ENCODE measurements at places on chromosomes 2 and 18.
A peak's percentile ranks its signal among the peaks of the same experiment; 100 is the strongest.

GRCh38 chr2:43323857-43324256 is 97.5 kb upstream of the ZFP36L2 start:
- DNase-seq = no peak

- DNase-seq = no peak
These were observed 223.4 kb upstream of the RND3 start for GRCh38 chr2:150710916-150711315.

DNA sequence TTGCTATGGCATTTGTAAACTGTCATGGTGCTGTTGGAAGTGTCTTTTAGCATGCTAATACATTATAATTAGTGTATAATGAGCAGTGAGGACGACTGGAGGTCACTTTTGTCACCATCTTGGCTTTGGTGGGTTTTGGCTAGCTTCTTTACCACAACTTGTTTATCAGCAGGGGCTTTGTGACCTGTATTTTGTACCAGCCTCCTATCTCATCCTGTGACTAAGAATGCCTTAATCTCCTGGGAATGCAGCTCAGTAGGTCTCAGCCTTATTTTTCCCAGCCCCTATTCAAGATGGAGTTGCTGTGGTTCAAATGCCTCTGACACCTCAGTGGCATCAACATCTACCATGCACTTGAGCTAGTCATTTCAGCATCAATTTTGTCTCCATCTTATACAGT is 29.7 kb downstream of the LYPD6 start:
- no peak for DNase-seq

GRCh38 chr18:75546964-75547363 is 119.5 kb upstream of the SMIM21 start:
- DNase-seq = no peak

DNA sequence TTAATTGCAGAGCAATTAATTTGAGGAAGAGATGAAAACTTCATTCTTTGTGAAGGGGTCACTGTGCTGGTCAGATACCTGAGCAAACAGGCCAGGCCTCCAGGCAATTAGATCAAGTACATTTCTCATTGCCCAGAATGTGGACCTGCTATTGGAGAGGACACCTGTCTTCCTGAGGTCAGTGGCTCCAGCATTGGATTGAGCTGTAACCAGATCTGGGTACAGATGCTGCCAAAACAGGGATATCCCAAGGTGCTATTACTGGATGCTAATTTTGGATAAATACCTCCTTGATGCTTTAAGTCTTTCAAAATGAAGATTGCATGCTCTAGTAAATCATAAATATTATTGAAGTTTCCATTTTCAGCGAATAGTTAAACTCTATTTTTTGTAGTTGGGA is 131.5 kb downstream of the FAM161A start:
- no peak for DNase-seq

DNA sequence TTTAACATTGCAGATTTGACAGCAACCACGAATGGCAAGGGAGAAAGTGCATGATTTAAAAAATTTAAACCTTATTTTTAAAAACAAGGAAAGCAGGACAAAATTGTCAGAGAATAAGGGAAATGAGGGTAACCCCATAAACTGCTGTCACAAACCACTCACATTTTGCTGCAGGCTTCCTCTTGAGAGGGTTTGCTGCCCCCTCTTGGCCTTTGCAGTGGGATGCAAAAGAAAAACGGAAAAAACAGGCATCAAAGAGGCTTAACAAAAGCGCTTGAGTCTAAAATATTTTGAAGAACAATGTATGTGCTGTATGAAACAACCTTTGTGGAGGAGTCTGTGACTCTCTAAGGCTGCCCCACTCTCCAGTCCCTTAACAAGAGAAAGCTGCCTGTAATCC is 91.6 kb downstream of the TMX3 start:
- DNase-seq = peak; percentile 10

GRCh38 chr2:180195847-180196246 is 188.8 kb upstream of the CWC22 start:
- no peak for DNase-seq

- DNase-seq = no peak
These were observed 504.2 kb downstream of the ARHGAP15 start for GRCh38 chr2:143633419-143633818.

DNA sequence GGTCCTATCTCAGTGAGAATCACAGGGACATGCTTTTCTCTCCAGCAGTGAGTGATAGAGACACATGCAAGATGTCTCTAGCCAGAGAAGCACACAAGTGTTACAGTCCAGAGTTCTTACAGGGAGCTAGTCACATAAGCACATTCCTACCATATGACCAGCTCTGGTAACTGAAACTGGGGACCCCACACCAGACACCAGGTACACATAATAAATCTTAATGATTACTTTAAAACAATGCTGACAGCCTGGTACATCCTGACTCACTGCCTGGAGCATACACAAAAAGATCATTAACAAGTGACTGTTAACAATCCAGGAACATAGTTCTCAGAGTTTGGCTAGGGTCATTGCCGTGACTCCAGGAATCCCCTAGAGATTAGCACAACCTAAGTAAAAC is 53.6 kb downstream of the GALNT1 start:
- DNase-seq = no peak

- no peak for DNase-seq
These were observed 11.6 kb downstream of the CROCC2 start for GRCh38 chr2:240917684-240918257.

GRCh38 chr2:12607971-12608370 is 108.8 kb upstream of the TRIB2 start:
- no peak for DNase-seq

DNA sequence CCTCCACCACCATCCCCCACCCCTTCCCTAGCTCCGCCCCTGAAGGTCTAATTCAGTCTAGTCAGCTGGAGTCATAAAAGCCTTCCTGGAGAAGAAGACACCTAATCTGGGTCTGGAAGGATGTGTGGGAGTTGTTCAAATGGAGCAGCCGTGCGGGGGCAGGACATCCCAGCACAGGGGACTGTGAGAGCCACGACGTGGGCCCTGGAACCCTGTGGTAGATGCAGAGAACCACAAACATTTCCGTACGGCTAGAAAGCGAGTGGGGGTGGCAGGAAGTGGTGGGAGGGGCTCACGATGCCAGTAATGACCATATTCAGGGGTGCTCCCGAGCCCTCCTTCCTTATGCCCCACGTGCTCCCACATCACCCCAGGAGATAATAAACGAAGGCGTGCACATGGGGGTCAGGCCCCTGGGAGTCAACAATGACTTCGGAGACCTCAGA is 20.9 kb upstream of the COL6A3 start:
- peak; percentile 82 for DNase-seq

DNA sequence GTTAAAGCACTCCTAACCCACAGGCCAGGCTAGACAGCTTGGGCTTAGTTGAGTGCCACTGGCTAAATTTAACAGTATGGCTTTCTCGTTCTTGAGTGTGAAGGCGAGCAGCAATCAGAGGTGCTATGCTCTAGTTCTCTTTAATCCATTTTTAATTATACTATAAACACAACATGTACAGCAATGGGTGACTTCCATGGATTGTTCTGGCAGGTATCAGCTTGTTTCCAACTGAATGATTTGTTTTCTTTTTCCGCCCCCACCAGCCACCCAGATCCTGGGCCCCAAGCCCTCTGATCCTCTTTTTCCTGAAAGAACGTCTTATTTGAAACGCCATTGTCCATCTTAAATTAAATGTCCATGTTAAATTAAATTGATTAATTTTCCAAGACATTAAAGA is 244.8 kb downstream of the IKZF2 start:
- DNase-seq = no peak

- DNase-seq = no peak
These were observed 182.9 kb downstream of the DYM start for GRCh38 chr18:49277395-49278036.

- no peak for DNase-seq
These were observed 14.2 kb downstream of the PLEK start for GRCh38 chr2:68379184-68379708.

DNA sequence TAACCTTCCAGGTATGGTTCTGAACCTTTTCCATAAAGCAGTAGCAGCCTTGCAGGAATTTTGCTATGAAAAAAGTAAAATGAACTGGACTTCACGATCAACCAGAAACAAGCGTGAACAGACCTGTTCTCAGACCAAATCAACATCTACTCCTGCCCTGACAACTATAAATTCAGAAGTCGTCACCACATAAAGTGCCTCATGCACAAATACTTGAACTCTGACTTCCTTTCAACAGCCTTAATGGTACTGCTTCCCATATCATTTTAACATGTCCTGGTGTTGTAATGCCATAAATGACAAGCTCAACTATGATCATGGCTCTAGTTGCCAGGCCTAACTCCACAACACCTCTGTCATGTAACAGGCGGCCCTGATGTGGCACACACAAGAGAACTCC is 262.4 kb downstream of the MTX2 start:
- no peak for DNase-seq

- DNase-seq = no peak
These were observed 1.4 kb upstream of the PLCL1 start for GRCh38 chr2:197803033-197803444.

DNA sequence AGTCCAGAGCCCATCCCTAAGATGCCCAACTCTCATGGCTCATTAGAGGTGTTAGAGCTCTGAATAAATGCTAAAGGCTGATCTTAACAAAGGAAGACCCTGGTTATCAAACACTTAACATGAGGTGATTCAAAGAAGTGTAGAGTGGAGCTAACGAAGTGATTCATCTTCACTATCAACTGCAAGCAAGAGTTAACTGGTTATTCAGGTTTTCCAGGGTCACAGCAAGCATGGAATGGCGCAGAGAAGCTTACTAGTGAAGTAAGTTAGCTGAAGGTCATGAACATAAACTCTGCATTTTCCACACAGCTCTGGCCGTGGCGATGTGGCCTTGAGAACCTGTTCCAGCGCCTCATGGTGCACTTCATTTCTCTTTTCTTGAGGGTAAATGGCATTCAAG is 17.0 kb downstream of the RND3 start:
- DNase-seq = no peak

GRCh38 chr2:241673189-241673663 is 13.4 kb downstream of the DTYMK start:
- DNase-seq = no peak

- no peak for DNase-seq
These were observed 57.5 kb downstream of the AAK1 start for GRCh38 chr2:69585855-69586555.

- DNase-seq = no peak
These were observed 134.5 kb downstream of the GALNT14 start for GRCh38 chr2:31003749-31004148.

DNA sequence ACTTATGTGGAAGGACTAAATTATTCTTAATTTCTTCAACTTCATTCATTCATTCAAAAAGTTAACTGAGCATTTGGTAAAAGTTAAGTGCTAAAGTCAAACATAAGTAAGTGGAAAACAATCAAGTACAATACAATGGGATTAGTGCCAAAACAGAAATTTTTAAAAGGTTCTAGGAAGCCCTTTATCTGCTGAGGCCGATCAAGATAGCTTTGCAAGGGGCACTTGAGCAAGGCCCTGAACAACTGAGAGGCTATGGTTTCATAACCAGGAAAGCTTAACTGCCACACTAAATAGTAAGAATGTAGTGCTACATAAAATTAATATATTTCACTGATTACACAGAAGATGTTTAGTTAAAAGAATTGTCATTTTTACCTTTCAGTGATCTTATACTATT is 76.5 kb downstream of the NOL10 start:
- DNase-seq = no peak

- DNase-seq = no peak
These were observed 181.4 kb upstream of the FN1 start for GRCh38 chr2:215617060-215617824.

- peak; percentile 54 for DNase-seq
These were observed at the start of gene ZAP70 for GRCh38 chr2:97713296-97714083. ZAP70 (plus strand) TSS chr2:97713576; CDS start chr2:97724037, 10,461 bp downstream.

DNA sequence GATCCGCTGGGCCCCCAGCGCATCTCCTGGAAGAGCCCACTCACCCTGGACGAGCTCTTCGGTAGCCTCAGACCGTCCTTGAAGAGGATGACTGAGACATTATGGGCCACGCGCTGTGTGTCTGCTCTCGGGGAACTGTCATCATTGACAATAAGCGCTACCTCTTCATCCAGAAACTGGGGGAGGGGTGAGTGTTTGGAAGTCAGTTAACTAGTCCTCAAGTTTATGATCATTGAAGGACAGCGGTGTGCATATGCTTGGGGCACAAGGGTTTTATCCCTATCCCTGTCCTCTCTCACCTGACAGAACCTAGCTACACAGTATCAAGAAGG is 586 bp downstream of the STK16 start:
- no peak for DNase-seq

GRCh38 chr2:215137329-215137686 is 1.1 kb downstream of the ABCA12 start:
- DNase-seq = no peak

DNA sequence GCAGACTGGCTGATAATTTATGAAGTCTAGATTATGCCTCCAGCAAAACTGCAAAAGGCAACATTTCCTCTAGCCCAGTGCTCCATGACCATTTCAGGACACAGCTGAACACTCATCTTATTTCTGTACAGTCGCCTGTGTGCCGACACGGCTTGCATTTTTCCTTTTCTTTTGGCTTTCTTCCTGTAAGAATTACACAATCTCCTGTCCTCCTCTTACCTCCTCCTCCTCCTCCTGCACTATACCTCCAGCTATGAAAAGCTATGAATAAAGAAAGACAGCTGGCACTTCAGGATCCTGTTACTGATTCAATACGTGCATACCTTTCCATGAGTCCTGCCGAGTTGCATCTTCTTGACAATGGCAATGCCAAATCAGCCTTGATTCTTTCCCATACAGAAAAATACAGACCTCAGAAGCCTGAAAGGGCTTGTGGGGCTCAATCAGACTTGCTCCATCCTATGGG is 32.2 kb upstream of the TRIB2 start:
- no peak for DNase-seq

Measured in activated T-cell treated with anti-CD3 and anti-CD28 coated beads for 48 hours (primary cell).